ENCODE measurements at places on chromosomes 13 and 19.

GRCh38 chr19:17209126-17210036, 5.8 kb upstream of the USE1 start:
- no peak for DNase-seq

- no peak for DNase-seq
Measured at GRCh38 chr13:29746148-29746677, 104.2 kb downstream of the UBL3 start.

GRCh38 chr13:71871176-71871754, 4.3 kb upstream of the DACH1 start:
- DNase-seq: no peak

- peak; percentile 86 for DNase-seq
Measured at GRCh38 chr19:12792051-12792852, 966 bp downstream of the JUNB start.

DNA sequence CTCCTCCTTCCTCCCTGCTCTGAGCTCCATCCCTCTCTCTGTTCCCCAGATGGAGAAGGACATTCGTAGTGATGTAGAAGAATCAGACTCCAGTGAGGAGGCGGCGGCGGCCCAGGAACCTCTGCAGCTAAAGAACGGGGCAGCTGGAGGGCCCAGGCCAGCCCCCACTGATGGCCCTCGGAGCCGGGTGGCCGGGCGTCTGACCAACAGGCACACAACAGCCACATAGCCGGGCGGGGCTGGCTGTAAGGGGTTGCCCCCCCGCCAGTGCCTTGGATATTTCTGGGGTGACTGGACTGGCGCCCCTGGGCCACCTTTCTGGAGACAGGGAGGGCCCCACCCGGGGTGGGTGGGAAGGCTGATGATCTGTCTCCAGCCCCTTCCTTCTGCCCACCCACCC, 46.3 kb downstream of the CD320 start:
- no peak for DNase-seq

- DNase-seq: no peak
Measured at GRCh38 chr19:31261603-31262212, 87.5 kb downstream of the TSHZ3 start.

DNA sequence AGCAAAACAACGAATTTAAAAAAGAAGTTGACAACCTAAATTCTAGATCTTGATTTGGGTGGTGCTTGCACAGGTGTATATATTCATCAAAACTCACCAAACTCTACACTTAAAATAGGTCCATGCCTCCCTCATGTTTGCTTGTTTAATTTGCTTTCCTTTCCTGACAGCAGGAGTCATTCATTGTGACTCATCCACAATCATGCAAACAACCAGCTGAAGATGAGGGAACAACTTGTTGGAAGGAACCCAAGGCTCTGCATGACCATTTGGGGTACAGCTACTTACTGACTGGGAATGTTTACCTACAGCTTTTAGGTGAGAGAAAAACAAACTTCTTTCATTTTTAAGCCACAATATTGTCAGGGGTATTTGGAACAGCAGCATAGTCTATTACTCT, 96.6 kb downstream of the RXFP2 start:
- DNase-seq: no peak

DNA sequence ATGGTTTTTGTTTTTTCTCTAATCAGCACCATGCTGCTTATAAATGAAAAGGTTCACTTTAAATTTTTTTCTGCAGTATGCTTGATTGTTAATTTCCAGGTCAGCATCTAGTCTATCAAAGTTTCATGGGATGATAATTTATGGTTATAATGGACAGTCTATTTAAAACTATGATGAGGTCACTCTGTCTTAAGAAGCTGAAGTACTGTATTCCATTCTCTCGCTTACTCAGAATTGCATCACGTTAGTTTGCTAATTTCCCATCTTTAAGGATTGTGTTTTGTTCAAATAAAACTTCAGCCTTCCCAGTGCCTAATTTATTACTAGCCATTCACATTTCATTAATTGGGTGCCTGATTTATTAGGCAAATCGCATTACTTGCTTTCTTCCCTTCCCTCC, 94.3 kb downstream of the GPC6 start:
- DNase-seq: no peak

- no peak for DNase-seq
Measured at GRCh38 chr19:14416817-14417231, 2.3 kb downstream of the DDX39A start.

GRCh38 chr13:95813139-95813538, 136.2 kb downstream of the DNAJC3 start:
- no peak for DNase-seq

DNA sequence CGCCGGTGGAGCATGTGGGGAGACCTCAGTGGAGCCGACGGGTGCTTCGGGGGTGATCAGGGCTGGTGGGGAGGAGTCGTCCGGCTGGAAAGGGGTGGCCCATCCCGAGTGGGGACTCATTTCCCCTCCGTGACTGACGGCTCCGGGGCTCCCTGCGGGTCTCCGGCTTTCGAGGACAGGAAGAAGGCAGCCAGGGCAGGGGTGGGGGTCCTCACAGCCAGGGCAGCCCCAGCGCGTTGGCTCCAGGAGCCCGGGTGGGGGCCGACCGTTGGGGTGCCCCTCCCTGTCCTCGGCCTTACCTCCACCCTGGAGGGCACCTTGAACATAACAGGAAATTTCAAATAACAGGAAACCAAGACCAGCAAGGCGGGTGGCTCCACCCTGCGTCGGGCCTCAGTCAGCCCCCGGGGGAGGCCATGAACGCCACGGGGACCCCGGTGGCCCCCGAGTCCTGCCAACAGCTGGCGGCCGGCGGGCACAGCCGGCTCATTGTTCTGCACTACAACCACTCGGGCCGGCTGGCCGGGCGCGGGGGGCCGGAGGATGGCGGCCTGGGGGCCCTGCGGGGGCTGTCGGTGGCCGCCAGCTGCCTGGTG, at the start of gene S1PR4:
Gene S1PR4 (plus strand): TSS at position 393 of the 596 bp plus-strand sequence. CDS start 24 bp downstream, at position 417.
- DNase-seq: no peak

- DNase-seq: no peak
Measured at GRCh38 chr19:7137120-7137519, 67.6 kb downstream of the ZNF557 start.

- no peak for DNase-seq
Measured at GRCh38 chr19:39211731-39212374, 7.8 kb upstream of the SYCN start.

DNA sequence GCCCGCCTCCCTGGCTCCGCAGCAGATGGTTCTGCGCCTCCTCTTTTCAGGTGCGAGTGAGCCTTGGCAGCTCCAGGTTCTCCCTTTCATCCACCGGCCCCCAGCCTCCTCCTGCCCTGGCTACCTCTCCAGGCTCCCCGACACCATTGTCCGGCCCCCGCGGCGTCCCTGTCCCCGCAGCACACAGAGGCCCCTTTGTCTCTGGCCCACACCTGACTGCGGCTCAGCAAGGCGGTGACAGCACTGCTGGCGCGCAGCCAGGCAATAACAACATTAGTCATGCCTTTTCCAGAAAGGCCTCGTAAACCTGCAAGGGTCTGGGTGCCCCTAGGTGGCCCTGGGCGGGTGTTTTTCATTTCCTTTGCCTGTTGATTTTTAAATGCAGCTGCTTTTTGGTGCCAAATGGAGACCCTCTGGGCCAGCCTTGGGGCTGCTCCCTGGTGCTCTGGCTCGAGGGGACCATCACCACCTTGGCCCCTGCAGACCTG, 73.2 kb upstream of the MEDAG start:
- no peak for DNase-seq

GRCh38 chr19:4423416-4424126, 21.1 kb downstream of the CHAF1A start:
- DNase-seq: no peak

- no peak for DNase-seq
Measured at GRCh38 chr13:20441056-20441455, 84.6 kb downstream of the CRYL1 start.

DNA sequence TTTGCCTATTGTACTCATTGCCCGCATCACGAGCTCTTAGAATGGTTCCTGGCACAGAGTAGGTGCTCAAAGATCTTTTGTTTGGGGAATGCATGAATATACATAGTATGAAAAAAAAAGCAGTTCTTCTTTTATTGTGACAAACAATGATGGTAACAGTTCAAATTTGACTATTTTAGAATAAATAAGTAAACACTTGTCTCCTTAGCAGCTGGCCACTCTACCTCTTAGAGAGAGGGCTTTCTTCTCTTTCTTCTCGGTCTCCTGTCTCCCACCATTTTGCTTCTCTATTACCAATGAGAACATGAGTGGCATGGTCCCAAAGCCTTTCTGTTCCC, 639 bp upstream of the SLAIN1 start:
- no peak for DNase-seq

GRCh38 chr13:30808600-30808999, 73.3 kb downstream of the ALOX5AP start:
- no peak for DNase-seq

- DNase-seq: no peak
Measured at GRCh38 chr13:28316129-28316528, 177.8 kb downstream of the PAN3 start.

GRCh38 chr19:3849092-3849491, 19.7 kb downstream of the ZFR2 start:
- DNase-seq: peak; percentile 14

DNA sequence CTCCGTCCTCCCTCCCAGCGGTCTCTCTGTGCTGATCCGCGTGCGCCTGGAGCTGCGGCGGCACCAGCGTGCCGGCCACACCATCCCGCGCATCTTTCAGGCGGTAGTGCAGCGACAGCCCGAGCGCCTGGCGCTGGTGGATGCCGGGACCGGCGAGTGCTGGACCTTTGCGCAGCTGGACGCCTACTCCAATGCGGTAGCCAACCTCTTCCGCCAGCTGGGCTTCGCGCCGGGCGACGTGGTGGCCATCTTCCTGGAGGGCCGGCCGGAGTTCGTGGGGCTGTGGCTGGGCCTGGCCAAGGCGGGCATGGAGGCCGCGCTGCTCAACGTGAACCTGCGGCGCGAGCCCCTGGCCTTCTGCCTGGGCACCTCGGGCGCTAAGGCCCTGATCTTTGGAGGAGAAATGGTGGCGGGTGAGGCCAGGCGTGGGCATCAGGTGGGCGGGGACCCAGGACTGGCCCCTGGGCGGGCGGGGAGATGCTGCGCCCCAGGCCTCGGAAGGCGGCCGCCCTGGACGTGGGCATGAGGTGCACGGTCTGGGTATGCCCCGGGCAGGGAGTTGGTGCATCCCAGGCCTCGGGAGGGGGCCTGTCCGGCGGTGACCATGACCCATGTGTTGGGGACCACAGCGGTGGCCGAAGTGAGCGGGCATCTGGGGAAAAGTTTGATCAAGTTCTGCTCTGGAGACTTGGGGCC, 16.4 kb downstream of the SLC27A1 start:
- no peak for DNase-seq

DNA sequence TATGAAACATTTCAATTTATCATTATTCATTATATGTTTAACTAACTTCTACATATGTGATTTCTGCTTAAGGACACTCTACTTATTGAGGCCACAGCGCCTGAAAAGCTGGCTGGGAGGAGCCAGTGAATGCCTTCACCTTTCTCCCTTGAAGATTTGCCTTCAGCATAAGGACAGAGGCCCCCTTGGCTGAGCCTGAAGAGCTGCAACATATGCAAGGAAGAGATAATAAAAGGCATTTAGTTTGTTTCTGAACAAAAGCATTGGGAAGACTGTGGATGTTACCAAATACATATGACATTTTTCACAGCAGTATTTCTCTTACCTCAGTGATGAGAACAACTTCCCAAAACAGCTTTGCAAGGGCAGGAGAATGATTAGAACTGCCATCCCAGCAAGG, 92.1 kb downstream of the ABCC4 start:
- no peak for DNase-seq

DNA sequence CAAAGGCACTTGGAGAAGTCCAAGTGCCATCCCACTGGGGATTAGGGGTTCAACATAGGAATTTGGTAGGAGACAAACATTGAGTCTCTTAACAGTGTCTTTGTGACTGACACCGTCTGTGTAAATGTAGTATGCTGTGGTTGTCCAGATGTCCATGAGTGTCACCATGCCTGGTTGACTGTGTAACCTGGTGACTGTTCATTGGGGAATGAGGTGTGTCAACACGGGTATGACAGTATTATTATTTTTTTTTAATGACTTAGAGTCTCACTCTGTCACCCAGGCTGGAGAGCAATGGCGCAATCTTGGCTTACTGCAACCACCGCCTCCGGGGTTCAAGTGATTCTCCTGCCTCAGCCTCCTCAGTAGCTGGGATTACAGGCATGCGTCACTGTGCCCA, 16.2 kb downstream of the PKN1 start:
- DNase-seq: no peak

GRCh38 chr13:113022745-113023574, 53.9 kb downstream of the MCF2L start:
- DNase-seq: no peak

DNA sequence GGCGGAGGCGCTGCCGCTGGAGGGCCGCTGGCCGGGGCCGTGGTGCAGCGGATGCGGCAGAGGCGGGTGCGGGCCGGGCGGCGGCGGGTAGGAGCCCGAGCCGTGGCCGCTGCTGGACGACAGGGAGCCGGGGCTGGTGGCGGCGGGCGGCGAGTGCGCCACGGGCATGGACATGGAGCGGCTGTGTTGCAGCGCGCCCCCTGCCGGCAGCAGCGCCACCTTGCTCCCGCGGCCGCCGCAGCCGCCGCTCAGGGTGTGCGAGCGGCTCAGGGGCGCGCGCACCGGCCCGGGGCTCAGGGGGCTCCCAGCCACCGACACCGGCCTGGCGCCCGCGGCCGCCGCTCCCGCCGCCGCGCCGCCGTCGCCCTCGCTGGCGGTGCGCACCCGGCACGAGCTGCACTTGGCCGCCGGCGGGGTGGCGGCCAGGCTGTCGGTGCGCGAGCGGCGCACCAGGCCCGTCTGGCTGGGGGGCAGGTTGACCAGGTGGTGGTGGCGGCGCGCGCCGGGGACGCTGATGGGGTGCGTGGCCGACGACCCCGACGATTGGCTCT, 1.7 kb downstream of the IRS2 start:
- DNase-seq: no peak

DNA sequence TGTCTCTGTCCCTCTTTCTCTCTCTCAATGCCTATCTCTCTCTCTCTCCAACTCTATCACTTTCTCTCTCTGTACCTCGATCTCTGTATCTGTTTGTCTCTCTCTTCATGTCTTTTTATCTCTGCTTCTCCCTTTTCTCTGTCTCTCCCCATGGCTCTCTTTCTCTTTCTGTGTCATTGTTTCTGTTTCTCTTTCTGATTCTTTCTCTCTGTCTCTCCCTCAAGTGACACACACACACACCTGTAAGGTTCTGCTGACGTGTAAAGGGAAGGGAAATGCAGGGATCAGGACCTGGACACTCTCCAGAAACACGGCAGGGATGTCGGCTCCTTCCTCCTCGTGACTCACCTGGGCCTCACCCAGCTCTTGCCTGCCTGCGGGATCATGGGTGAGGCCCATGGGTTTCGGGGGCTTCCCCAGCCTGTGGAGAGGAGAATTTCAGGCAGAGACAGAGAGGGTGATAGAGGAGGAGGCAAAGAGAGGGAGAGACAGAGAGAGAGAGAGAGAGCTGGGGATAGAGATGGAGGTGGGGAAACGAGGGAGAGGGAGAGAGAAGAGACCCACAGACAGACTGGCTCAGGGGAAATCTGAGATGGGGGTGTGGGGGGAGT, 5.4 kb upstream of the PLAUR start:
- DNase-seq: no peak

All from HL-60 (cell line).